ENCODE measurements at places on chromosomes 3 and 15.

DNA sequence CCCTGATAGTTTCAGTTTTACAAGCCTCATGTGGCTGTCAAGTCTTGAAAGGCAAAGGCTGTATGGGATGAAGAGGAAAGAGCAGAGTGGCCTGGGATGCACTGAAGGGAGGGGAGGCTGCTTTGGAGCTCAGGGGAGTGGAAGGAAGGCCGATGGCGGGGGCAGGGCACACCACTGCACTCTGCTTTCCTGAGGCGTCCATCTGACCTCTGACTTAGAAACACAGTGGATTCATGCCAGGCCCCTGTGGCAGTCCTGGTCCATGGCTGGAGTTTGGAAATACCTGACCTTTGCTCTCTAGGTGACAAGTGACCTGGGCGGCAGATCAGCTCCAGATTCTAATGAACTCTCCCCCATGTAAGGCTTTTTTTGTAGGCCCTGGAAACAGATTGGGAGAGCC, 19.0 kb downstream of the FAH start:
- DNase-seq, result no peak

DNA sequence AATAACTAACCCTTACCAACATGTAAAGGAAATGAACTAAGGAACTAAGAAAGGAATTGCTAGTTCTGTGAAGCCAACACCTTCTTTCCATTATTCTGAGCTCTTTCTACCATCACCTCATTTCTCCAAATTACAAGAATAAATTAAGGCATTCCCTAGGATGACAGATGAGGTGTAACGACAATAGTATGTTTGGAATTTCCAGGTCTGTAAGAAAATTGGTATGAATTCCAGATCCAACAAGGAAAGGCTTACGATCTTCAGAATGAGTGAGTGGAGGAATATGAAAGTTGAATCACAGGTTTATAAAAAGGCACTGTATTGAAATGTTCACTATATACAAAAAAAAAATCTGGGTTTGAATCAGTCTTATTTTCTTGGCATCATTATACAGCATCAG, 4.5 kb upstream of the NANOGP8 start:
- no peak for DNase-seq

- DNase-seq, result peak; percentile 33
These were observed 61.7 kb downstream of the FMN1 start for GRCh38 chr15:33132722-33133345.

DNA sequence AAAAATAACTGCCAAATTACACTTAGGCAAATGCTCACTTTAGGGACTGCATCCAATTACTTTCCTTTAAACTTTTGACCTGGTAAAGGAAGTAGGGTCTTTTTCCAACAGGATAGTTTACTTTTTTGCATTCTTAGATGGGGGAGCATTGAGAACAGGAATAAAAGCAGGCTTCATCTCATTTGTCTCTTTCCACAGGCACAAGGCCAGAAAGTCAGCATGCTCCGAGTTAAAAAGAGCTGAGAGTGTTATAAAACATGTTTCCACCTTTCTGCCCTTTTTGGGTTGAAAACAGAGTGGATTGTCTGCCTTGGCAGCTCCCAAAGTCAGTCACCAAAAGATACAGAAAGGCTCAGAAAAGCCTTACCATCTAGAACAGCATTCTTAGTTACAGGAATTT, 404.9 kb upstream of the ALCAM start:
- no peak for DNase-seq

DNA sequence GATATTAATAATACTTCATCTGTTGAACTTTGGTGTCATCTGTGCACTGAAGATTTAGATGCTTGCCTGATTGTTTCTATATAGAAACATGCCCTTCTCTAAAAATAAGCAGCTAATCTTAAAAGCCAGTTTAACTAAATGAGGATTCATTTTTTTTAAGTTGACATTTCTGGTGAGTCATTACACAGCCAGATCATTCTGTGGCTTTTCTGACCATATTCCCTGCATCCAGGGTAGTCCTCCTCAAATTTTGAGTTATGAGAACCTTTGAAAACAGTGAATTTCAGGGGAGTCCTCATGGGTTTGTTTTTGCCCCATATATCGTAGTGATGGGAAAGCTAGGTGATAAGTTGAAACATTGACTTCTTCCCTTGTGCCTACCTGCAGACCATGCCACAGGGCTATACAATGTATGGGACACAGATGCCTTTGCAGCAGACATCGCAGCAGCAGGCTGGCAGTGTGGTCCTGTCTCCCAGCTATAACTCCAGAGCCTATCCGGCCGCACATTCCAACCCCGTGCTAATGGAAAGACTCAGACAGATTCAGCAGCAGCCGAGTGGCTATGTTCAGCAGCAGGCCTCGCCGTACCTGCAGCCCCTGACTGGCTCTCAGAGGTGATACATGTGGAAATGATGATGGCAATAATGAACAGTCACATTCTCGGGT, 26.5 kb upstream of the P2RY12 start:
- no peak for DNase-seq

DNA sequence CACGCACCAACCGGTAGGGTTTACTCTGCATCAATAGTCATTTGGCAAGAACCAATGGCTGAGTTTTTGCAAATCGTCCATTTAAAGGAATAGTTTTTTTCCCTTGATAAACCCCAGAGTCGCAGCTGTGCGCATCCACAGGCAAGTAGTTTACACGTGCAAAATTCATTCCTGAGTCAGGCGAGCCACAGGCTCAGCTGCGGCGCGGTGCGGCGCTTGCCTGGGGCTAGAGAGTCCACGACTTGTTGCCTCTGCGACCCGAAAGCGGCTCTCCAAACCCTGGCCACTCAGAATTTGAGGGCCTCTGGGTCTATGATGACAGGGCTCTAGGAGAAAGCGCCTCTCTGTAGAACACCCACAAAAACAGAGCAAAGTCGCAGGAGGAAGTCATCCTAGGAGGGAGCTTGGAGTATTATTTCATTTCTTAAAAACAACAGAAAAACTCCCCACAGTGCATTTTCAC, 36.7 kb downstream of the ZIC4 start:
- no peak for DNase-seq

DNA sequence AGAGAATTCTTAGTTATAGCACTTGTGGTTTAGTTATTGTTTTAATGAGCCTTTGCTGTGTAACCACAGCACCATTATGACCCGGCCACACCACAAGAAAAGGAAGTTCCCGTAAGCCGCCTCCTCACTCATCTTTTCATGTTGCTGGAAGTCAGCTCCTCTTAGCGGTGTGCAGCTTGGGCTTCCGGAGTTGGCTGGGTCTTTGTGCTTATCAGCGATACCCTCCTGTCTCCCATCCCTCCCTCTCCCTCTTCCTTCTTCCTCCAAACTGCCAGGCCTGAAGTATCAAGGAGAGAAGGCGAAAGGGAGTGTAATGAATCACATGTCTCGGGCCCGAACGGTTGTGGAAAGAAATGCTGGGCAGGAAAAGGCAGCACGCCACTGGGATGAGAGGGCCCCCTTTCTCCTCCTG, 353.5 kb downstream of the MCTP2 start:
- DNase-seq, result no peak

GRCh38 chr15:78322243-78322642, 17.9 kb upstream of the CRABP1 start:
- no peak for DNase-seq

- no peak for DNase-seq
These were observed 16.0 kb downstream of the TKT start for GRCh38 chr3:53239800-53240199.
